T-helper 2 cell treated with Interferon-gamma antibody and Interleukin-4, amounts not matched to agents 5 μg/mL and 100 μg/mL, for 36 hours (primary cell): ENCODE measurements at places on chromosomes 2 and 18.

GRCh38 chr2:172790404-172790803 lies 54.8 kb downstream of the RAPGEF4 start:
- no peak for DNase-seq

DNA sequence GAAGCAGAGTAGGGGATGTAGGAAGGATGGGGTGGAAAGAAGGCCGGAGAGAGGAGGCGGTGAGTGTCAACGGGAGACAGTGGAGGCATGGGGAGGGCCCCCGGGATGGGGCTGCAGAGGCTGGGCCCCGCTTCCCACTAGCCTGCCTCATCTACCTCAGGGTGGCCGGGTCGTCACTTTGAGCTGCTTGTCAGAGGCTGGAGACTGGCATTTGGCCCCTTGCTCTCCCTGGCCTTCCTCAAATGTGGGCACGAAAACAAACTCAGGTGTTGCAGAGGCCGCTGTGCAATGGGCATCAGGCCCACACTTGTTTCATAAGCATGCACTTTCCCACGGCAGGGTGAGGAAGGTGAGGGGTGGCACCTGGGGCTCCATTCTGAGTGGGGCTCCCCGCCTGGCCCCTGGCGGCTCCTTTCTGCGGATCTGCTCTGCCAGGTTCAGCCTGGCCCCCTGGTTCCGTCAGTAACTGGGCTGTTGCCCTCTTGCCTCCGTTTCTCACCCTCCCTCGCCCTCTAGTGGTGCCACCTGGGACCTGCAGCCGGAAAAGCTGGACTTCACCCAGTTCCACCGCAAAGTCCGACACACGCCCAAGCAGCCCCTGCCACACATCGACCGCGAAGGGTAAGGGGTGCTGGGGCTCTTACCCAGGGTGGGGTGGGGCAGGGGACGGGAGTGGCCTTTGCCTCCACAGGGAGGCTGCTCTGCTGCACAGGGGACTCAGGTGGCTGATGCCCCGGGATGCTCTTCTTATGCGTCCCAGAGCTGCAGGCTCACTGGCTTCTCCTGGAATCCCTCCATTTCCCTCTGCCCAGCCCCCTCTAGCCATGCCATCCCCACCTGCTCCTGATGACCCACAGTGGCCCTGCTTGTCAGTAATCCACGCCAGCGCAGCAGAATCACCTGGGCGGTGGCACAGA lies 125.4 kb downstream of the CTIF start:
- DNase-seq, result peak; percentile 22

DNA sequence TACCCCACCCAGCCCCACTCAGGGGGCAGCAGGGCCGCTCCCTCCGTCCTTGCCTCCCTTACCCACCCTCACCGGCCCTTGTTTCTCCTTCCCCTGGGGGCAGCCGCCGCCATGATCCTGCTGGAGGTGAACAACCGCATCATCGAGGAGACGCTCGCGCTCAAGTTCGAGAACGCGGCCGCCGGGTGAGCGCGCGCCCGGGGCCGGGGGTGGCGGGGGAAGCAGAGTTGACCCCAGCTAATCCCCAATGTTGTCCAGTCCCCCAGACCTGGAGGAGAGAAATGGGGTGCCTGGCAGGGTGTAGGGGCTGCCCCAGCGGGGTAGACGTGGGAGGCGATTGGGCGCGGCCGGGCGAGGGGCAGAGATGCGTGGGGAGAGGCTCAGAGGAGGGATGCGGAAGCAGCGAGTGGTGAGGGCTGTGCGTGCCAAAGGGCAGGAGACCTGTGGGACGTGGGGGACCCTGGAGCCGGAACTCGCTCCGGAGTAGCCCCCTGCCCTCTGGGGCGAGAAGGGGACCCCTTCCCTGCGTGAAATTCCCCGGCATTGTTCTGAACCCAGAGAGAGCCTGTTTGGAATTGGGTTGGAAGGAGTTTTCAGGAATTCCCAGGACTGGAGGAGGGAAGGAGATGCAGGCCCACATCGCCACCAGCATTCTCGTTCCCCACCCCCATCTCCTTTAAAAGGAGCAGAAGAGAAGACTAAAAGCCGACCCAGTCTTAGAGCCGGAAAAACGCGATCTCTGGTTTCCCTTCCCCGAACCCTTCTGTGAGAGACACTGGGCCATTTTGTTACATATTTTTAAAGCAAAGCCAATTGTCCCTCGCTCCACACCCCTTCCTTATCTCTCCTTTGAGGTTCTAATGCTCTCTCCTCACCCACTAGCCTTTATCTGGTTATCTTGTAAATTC lies 625 bp downstream of the ARPC2 start:
- peak; percentile 79 for DNase-seq

DNA sequence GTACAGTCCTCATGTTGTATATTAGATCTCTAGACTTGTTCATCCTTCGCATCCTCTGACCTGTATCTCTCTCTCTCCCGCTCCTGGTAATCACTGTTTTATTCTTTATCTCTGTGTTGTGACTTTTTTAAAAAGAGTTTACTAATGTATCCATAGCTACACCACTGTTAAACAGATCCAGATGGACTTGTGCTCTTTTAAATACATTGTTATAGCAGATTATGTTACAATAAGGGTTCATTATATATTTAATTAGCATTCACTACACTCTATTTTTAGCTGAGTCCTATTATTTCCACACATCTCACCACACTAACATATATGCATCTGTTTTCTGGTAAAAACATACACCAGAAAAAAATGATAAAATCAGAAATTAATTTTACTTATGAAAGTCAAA lies 90.5 kb downstream of the RBM43 start:
- no peak for DNase-seq

DNA sequence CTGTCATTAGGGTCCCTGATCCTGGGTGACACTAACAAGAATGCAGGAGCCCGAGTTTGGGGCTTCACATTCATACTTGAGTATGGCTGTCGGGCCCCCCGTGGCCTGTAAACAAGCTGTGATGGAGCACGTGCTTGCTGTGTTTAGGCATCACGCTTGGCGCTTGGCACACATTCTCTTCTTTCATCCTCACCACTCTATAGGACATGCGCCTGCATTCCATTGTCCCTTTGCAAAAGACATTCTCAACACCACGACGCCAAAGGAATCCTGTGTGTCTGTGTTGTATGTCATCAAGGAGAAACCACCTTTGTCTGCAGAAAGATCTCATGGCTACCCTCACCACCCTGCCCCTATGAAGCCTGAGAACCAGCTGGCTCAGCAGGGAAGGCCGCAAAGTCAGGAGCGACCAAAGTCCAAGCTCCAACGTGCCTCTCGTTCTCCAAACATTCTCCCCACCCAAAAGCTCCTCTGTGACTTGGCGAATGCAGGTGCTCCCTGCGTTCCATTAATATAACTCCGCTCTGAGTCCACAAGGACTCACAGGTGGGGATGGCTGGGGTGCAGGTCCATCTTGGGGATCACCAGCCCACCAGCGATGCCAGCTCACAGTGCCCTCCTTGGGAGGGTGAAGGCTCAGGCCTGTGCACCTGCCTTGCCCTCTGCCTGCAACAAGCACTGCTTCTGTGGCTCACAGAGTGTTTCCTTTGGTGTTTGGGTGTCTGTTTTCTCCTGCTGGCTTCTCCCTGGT lies 6.2 kb upstream of the PER2 start:
- DNase-seq, result no peak

GRCh38 chr2:118097657-118098056 lies 9.4 kb downstream of the INSIG2 start:
- no peak for DNase-seq

GRCh38 chr2:109409321-109410038 lies 204.3 kb downstream of the SEPTIN10 start:
- no peak for DNase-seq

- DNase-seq, result no peak
Observed at GRCh38 chr2:68190991-68191731, 33.5 kb downstream of the PNO1 start.

GRCh38 chr2:36798724-36799123 lies 102.2 kb downstream of the VIT start:
- DNase-seq, result no peak

DNA sequence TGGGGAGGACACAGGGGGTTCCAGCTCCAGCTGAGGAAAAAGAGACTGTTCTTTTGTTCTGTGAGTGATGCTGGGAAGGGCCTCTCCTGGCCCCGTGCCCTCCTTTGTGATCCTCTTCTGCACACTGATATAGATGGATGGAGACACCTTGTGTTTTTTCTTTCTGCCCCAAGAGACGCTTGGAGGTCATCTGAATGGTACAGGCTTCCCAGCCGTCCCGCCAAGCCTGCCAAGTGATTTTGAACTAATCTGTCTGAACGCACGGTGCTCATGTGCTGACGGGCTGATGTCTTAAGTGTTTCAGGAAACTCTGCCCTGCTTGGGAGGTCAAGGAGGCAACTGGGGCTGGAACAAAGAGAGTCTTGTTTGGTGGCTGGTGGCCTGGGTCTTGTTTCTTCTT lies 57.5 kb downstream of the KIF5C start:
- DNase-seq, result no peak

- DNase-seq, result no peak
Observed at GRCh38 chr2:139940686-139941085, 1160.5 kb upstream of the NXPH2 start.
